ENCODE measurements at places on chromosomes 11 and 22.

GRCh38 chr22:45534339-45535192 lies 31.9 kb downstream of the FBLN1 start:
- no peak for DNase-seq

DNA sequence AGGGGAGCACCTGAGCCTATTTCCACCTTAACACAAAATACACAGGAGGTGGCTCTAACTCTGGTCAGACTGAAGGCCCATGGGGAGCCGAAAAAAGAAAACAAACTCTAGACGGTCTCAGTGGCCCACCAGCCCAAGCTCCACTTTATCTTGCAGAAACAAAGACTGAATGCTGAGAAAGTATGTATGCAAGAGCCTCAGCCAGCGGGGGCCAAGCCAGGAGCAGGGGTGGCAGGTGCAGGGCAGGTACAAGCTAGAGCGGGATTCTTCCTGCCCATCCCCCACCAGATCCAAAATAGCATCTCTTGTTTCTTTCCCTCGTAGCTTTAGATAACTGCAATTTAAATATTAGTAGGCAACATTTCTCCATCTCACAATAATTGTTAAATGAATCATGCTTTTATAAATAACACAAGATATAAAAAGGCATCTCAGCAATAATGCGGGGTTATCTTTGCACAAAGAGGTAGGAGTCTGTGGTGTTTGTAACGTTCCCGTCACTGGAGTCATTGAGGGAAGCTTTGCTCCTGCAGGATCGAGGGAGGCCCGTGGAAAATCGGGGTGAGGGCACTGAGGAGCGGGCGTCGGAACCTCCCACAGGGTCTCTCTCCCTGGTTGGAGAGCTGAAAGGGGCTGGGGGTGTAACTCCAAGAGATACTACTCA lies 418.0 kb downstream of the SHANK2 start:
- no peak for DNase-seq

DNA sequence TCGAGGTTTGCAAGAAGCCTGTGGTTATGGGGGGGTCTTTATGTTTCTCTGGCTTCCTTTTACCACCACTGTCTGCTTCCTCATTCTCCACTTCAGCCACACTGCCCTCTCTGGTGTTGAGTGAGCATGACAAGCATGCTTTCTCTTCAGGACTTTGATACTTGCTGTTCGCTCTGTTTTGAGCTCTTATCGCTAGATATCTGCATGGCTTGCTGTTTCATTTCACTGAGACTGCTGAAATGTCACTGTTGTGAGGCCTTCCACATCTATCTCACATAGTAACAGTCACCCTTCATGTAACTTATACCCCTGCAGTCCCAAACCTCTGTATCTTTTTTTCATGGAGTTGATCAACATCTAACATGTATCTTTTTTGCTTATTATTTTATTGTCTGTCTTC lies 59.8 kb downstream of the TMEM135 start:
- DNase-seq: no peak

GRCh38 chr11:61880031-61880430 lies 11.3 kb downstream of the FADS3 start:
- no peak for DNase-seq

DNA sequence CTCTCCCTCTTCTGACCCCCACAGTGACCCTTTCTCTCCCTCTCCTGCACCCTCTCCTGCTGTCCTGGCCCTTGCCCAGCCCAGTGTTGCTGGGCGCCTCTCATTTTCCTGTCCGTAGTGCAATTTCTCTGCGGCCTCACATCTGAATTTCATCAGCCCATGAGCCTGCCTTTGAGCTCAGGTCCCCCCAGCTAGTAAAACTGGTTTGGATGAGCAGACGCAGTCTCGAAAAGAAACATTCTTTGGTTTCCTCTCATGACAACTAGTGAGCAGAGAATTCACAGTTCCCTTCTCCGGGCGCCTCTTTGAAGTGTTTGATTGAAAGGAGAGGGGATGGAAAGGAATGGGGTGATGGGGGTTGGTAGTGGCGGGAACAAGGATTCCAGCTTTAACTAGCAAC lies 126.0 kb upstream of the CADM1 start:
- DNase-seq: no peak

- no peak for DNase-seq
These were observed 14.3 kb downstream of the RNF215 start for GRCh38 chr22:30372915-30373314.

DNA sequence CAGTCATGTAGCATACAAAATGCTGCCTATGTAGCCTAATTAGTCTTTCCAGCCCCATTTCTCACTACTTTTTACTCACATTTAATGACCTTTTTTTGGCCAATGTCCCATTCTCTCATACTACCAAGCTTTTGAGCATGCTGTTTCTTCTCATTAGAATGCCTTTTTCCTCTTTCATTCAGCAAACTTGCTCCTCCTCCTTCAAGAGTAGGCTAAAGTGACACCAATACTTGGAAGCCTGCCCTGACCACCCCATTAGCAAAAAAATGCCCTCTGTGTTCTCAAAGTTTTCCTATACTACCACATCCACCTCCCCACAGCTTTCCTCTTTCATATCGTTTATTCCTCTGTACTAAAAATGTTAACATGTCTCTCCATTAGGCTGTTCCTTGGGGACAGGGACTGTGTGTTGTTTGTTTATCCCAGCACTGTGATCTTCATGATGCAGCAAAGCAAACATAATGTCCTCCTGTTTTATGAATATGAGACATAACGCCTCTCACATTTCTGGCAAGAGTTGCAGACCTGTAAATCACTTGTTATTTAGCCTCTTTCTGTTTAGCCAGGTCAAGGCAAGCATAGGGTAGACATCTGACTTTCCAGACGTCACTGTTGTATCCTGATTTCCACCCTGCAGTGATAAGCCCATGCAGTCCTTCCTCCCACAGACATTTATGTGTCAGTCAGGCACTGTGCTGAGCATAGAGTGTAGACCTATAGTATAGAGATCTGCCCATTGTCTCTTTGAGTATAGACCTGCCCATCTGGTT lies 62.0 kb upstream of the UCP3 start:
- no peak for DNase-seq

- DNase-seq: no peak
These were observed 3.6 kb upstream of the CCDC117 start for GRCh38 chr22:28768701-28769393.

All from CD4-positive, alpha-beta memory T cell (primary cell).